ENCODE measurements at places on chromosomes 11 and 22.

DNA sequence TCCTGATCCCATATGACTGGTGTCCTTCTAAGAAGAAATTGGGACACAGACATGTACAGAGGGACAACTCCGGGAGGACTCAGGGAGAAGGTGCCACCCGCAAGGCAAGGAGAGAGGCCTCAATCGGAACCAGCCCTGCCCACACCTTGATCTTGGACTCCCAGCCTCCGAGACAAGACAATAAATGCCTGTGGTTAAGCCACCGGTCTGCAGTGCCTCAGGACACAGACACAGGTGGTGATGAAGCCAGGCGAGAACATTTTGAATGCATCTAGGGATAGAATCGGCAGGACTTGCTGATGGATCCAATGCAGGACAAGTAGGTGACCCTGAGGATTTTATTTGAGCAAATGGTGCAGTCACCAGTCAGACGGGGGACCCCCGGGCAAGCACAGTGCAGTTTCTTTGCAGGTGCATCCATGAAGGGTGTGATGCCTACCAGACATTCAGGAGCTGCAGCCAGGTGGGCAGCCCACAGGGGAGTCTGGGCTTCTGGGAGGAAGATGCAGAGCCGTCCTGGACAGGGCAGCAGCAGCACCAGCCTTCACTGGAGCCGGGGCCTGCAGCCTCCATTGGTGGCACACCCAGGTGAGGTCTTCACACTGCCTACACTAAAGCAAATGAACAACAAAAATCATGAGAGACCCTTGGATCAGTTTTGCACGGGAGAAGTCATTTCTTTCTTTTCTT lies 20.2 kb upstream of the SEPTIN5 start:
- no peak for DNase-seq

GRCh38 chr11:104337273-104337672 lies 173.3 kb upstream of the PDGFD start:
- no peak for DNase-seq

DNA sequence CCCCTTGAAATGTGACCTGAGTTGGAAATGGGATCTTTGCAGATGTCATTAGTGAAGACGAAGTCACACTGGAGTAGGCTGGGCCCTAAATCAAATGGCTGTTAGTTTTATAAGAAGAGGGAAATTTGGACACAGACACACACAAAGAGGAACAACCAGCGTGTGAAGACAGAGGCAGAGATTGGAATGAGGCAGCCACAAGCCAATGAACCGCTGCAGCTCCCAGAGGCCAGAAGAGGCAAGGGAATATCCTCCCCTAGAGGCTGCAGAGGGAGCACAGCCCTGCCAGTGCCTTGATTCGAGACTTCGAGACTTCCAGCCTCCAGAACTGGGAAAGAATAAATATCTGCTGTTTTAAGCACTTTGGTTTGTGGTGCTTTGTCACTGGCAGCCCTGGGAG lies 484.5 kb downstream of the MN1 start:
- DNase-seq = no peak

DNA sequence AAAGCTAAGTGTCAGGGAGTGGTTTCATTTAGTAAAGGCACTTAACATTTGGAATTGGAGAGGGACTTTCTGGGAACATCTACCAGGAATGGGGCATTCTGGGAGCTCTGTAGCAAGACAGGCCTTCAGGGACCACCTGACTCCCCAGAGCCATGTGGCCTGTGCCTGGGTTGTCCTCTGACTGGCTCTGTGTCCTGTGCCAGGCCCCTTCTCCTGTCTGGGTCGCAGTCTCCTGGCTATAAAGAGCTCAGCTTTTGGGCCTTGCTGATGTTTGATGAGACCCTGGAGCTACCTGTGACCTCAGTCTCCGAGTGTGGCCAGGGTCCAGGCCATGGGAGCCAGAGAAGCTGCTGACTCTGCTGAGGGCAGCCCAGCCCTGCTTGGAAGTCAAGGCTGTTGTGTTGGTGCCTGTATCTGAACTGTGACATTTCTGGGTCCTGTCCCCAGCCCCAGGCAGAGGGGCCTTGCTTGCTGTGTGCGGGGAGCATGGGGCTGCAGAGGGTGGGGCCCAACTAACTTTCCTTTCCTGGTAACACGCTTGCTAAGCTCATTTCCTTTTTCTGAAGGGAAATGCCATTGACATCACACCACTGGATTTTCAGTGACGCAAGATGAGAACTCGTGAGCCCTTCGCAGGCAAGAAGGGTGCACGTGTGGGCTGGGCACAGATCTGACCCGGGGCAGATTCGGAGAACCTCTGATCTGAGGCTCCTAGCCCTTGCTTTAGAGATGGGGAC lies 41.3 kb downstream of the LRRC32 start:
- DNase-seq = no peak

DNA sequence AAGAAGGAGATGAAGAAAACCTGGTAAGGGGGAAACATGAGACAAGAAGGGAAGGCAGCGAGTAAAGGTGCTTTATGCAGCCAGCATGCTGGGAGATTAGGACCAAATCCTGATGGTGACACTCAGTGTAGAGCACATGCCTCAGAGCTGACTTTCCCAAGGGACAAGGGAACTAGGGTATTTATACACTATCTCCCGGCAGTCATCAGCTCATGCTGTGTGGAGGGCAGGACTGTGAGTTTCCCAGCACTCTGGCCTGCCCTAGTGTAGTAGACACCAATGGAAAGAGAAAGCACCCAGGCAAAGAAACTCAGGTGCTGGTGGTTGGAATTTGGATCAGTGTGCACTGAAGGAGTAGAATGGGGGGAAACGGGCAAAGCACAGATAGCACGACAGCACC lies 128.3 kb upstream of the CSNK2A3 start:
- DNase-seq = no peak

- DNase-seq = no peak
These were observed 3.4 kb downstream of the CEND1 start for GRCh38 chr11:786235-787083.

DNA sequence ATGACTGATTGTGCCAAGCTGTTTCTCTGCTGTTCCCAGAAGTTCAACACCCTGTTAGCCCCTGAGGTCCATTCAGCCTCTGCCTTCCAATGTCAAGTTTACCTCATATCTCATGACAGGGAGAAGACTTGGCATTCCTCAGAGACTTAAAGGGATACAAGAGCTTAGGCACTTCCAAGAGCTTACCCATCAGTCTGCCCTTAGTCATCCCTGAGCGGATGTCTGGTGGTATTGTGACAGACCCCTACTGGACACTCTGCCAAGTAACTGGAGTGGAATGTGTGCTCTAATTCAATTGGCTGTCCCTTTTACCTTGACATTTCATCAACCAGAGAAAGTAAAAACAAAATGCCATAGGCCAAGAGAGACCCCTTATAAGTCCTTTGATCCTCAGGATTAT lies 151.5 kb downstream of the AASDHPPT start:
- no peak for DNase-seq

- DNase-seq = no peak
These were observed 943.3 kb downstream of the BRD1 start for GRCh38 chr22:48884324-48884723.

- no peak for DNase-seq
These were observed 6.0 kb downstream of the AIFM3 start for GRCh38 chr22:20972933-20973577.

DNA sequence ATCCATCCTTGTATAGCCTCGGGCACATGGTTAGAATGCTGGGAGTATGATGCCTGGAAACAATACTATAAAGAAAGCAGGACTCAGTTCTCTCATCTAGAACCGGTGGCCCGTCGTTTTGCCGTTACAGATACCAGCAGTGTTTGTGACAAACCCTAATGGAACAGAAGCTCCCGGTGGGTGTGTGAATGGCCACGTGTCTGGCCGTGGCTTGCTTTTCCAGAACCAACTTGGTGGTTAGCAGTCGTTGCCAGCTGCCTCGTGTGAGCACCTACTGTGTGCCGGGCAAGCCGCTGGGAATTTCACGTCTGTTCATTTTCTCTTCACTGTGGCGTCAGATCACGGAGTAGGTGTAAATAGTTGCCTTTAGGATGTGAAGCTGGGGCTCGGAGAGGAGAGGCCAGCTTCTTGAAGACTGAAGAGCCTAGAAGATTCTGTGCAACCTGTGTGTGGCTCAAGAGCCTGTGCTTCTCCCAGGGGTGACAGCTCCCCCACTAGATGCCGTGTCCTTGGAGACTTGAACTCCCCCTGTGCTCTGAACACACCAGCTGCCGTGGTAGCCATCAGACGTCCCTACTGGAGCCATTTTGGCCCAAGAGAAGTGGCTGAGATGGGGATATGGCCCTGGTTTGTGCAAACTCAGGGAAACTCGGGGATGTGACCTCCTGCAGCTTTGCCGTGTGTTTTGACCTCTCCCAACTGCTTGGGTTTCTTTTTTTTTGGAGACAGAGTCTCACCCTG lies 57.5 kb upstream of the PPARA start:
- no peak for DNase-seq

- DNase-seq = no peak
These were observed 131.9 kb downstream of the SHANK2 start for GRCh38 chr11:71120471-71120896.

DNA sequence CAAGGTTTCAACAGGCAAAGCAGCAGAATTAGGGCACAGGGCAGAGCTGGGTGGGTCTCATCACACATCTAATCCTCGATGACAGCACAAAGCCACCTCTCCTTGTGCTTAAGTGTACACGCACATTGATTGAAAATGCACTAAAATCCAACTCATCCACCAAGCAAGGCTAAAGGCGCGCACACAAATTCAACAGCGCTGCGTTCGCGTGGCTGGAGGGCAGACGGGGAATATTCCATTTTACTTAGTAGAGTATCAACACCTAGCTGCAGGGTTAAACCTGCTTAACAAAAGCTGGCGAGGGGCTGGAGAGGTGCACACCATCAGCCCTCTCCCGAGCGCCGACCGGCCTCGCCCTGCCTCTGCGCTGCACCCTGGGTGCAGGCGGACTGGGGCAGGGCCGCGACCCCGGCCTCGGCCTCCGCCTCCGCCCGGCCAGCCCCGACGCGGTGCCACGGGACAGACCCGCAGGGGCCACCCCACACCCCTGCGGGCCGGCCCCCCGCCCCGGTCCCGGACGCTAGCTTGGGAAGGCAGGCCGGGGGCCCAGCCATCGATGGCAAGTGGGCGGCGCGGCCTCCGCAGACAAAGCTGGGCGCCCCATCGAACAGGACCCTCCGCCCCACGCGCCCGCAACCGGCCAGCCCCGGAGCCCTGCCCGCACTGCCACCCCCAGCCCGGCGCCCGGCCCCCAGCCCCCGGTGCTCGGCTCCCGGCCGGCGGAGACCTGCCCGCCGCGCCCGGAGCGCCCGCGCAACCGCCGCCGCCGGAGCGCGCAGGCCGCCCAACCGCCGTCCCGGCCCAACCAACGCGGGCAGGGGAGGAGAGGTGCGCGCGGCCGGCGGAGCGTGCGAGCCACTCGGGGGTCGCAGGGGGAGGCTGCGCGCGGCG lies 929 bp downstream of the PRDM10 start:
- DNase-seq = no peak

- DNase-seq = no peak
These were observed 9.6 kb upstream of the RGL4 start for GRCh38 chr22:23681026-23681809.

- peak; percentile 11 for DNase-seq
These were observed at the start of gene XNDC1N for GRCh38 chr11:71927820-71928736. TSS of gene XNDC1N (minus strand) at chr11:71928594. CDS start at chr11:71923353, 5,241 bp downstream.

DNA sequence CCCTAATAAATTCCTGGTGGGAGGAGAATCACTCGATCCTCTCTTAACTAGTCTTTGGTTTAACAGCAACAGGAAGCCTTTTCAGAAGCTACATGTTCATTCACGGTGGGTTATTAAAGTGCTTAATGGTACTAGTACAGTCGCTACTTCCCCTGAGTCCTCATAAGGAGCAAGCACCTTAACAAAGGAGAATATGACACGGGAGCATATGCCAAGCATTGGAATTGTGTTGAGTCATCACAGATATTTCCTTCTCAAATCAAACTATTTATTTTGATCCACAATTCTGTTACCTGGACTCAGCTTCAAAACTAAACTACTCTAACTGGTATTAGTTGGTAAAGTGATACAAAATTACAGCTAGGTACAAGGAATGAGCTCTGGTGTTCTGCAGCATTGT lies 177.5 kb upstream of the CTSC start:
- DNase-seq = no peak

DNA sequence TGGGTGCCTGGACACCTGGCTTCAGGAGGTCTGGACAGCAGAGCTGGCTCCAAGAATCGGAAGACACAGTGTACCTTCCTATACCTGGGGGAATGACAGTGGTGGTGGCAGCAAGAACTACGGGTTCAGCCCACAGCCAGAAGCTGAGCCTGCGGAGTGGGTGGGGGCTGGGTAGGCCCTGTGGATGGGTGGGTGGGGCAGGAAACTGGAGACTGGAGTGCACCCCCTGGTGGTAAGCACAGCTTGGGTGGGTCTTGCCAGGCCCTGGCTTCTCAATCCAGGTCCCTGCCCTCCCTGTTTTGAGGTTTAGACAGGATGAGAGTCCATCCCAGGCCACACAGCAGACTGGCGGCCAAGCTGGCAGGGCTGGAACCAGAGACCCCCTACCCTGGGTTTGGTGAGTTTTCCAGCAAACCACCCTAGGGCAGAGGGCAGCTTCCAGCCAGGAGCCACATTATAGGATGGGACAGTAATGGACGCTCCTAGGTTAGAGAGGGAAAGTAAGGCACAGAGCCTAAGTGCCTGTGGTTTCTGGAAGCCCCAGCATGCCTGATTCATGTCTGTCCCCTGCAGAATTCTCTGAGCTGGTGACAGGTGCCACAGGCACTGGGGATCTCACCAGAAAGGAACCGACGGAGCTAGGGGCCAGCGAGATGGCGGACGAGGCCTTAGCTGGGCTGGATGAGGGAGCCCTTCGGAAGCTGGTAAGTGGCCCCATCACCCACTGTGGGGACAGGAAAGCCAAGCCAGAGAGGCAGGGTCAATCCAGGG lies 1.7 kb downstream of the SMTN start:
- no peak for DNase-seq

DNA sequence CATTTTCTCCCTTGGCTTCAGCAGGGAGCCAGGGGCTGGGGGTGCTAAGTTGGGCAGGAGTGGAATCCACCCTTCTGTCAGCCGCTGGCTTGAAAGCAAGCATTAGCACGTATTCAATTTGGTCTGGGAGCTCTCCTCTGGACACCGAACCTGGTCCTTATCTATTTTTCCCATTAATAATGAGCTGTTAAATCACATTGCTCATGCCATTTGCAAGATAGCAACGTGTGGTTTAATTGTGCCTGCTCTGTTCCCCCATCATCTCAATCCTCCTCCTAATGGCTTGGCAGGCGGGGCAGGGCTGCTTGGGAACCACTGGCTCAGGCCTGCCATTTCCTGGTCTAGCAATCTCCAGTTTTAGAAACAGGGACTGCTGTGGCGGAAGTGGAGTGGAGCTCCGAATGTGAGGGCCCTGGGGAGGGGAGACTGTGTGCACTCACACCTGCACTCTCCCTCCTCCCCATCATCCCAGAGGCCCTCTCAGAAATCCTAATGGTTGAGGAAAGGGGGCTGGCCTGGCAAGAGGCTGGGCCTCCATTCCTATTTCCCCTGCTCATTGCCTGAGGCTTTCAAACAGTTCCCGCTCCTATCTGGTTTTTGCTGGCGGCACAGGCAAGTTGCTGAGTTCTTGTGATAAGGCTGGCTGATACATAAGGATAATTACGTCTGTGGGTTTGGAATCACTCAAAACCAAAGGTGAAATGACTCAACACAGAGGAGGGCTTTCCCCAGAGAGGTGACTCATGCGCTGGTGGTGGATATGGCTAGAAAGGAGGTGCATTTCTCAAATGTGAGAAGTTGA lies 201.2 kb upstream of the E2F8 start:
- DNase-seq = no peak
